AG04450 (cell line): ENCODE measurements at places on chromosomes 12 and 14.

GRCh38 chr12:49314811-49315210 is 8.2 kb upstream of the TROAP start:
- DNase-seq, result no peak

- no peak for DNase-seq
Observed at GRCh38 chr12:123011701-123012100, 31.2 kb downstream of the ARL6IP4 start.

DNA sequence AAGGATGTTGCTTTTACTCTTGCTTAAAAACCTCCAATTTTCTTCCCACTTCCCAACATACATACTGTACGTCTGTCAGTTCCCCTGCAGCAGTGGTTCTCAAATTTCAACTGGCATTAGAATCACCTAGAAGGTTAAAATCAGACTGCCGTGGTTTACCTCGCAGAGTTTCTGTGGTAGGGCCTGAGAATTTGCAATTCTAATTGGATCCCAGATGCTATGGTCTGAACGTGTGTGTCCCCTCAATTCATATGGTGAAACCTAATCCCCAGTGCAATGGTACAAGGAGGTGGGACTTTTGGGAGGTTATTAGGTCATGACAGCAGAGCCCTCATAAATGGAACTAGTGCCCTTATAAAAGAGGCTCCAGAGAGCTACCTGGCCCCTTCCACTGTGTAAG is 226.9 kb downstream of the CRADD start:
- no peak for DNase-seq

GRCh38 chr12:108888031-108888430 is 8.1 kb downstream of the DAO start:
- DNase-seq, result no peak

DNA sequence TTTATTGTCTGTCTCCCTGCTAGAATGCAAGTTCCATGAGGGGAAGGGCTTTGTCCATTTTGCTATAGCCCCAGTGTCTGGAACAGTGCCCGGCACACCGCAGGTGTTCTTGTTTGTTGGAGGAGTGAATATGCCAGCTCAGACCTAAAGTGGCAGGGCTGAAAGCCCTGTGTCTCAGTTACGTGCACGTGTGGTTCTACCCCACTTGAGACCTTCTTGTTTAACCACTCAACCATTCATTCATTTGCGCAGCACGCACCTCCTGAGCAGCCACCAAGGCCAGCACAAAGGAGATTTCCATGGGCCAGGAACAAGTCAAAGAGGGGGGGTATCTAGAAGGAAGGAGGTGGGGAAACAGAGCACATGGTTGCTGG is 338.0 kb upstream of the FKBP4 start:
- no peak for DNase-seq
